ENCODE measurements at places on chromosomes 2 and 18.
A peak's percentile ranks its signal among the peaks of the same experiment; 100 is the strongest.

DNA sequence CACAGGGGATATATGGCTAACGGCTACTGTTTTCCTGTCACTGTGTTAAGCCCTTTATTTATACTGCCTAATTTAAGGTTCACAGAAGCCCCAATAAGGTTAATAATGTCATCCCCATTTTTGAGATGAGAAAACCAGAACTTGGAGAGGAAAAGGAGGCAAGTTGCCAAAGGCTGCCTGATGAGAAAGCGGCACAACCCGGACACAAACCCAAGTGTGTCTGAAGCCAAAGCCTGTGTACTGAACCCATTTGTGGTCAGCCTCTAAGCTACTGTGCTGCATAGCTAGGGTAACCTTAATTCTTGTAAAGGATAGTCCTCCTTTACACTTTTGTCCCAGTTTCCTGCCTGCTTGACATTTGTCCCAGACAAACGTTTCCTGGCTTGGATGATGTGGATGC lies 954.7 kb upstream of the FANCL start:
- no peak for DNase-seq

GRCh38 chr2:119683074-119683712 lies 4.2 kb downstream of the TMEM177 start:
- DNase-seq, result no peak

DNA sequence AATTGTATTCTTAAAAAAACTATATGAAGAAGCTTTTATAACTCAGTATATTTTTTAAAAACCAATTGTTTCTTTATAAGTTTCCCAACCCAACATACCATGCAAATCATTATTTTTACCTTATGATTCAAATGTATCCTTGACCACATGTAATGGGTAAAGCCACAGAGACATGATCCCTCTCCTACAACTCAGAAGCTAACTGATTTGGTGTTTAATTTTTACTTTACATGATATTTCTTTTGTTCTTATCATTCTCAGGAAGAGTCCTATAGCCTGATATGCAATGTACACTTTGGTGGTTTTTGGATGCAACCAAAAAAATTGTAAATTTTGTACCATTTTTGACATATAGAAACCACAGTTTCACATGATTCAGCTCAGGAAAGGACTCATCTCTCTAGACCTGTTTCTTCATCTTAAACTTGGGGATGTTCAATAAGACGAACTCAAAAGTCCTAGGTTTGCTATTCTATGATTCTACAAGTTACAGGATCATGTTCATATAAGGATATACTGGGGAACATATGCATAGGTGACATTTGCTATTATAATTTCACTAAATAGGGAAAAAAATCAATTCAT lies 85.2 kb upstream of the RBBP8 start:
- DNase-seq, result no peak

DNA sequence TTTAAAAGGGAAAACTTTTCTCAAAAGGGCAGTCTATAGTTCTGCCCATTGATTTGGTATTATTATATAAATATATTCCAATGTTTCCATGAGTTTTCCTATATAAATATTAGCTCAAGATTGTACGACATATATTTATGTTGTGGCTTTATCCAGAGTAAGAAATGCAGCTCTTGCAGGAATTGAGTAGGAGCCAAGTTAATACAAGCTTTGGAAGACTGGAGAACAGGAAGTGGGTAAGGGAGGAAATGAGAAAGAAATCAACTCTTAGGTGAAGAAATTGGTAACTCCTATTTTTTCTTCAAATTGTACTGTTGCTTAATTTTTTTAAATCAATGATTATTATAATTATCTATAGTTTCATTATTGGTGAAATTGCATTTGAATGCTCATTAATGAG lies 105.4 kb upstream of the FAM117B start:
- DNase-seq, result no peak

DNA sequence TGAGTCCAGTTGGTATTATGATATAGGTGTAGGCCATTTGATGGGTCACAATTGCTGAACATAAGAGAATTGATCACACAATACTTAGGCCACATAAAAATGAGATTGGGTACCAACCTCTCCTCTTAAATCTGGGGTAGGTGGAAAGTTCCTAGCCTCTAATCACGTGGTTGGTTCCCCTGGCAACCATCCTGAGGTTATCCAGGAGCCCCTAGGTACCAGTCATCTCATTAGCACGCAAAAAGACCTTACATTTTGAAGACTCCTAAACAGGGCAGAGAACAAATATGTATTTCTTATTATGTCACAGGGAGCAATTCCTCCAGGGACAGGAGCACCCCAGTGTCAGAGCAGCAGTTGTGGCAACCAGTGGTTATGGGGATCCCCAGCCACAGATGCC lies 12.7 kb upstream of the SELENOI start:
- no peak for DNase-seq

GRCh38 chr2:213185147-213185822 lies 33.9 kb upstream of the IKZF2 start:
- DNase-seq, result no peak

DNA sequence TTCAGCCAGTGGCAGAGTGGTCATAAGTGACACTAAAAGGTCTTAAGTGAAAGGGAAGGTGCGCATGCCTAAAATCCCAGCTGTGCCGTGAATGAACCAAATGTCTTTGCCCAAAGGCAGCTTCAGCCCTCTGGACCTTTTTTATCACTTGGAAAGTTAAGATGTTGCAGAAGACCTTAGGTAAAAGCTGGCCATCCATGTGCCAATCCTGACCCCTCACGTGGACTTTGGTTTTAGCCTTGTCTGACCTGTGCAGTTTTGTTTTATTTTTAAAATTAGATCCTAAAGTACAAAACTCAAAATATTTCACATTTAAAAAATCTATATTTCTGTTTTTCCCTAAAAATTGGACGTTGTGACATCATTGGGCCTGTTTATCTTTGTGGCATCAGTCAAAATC lies 429.5 kb downstream of the STK39 start:
- no peak for DNase-seq

DNA sequence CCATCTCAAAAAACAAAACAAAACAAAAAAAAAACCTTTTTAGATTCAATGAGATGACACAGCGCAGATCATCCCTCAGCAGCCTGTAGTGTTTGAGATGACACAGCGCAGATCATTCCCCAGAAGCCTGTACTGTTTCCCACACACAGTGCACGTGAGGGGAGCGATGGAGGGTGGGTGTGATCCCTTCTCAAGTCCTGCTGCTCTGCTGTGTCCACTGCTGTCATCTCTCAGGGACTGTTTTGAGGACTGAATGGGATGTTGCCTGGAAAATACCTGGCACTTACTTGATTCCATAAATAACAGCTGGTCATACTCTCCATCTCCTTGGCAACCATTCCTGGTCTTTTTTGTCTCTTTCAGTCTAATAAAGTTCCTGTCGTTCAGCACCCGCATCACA lies 25.7 kb downstream of the TGOLN2 start:
- no peak for DNase-seq

GRCh38 chr2:41399437-41400087 lies 648.3 kb upstream of the PKDCC start:
- no peak for DNase-seq

GRCh38 chr2:227280895-227281294 lies 44.2 kb upstream of the MFF start:
- no peak for DNase-seq

DNA sequence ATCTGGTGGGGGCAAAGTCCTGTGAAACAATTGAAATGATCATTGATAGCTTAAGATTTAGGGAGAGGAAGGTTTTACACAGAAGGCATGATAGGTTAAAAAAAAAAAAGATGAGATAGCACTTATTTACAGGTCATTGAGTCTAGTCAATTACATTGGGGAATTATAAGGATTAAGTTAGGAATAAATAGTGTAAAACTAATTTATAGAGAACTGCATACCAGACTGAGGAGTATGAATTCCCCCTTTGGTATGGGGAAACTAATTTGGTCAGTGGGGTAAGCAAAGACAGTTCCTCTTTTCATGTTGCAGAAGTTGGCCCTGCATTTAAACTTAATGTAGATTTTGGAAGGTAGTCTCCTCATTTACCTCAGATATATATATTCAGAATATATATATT lies 10.8 kb downstream of the GLS start:
- DNase-seq, result peak; percentile 49

- DNase-seq, result no peak
Measured at GRCh38 chr18:24031318-24031717, 16.8 kb downstream of the TTC39C start.

- DNase-seq, result no peak
Measured at GRCh38 chr2:232026910-232027309, 65.4 kb downstream of the DIS3L2 start.

GRCh38 chr2:13480057-13480456 lies 763.3 kb downstream of the TRIB2 start:
- no peak for DNase-seq

- no peak for DNase-seq
Measured at GRCh38 chr2:5316001-5316490, 376.1 kb upstream of the SOX11 start.

DNA sequence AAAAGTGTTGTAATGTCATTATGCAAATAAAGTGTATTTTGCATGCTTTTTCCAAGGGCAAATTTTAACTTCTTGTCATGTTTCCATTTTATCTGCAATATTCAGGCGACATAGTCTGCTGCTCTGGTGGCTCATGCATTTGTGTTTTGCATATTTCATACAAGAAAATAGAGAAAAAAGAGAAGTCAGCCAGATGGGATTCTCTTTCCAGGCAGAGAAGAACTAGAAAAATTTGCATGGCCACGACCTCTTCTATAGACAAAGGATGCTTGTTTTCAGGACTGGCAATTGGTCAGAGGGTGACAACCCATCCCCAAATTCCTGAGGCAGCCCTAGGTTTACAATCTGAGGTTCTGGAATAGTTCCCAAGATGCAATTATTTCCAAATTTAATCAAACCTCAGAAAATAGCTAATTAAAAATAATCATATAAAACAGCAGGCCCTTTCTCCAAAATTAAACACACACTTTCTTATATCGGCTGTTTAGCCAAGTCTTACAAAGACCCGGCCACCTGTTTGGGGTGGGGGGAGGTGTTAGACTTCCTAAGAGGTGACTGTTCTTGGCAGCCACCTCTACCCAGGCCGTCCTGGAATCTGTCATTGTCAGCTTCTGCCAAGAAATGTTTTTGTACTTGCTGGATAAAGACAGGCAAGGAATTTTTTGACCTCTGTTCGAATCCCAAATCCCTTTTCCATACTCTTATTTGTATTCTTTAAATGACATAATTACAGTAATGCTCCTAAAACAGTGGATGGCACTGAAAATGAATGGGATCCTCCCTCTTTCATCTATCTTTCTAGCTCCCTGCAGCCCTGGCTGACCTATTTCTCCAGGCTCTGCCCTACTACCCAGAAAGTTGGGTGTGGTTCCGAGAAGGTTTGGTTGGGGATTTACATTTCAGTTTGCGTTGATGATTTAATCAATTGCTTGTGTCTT lies 20.8 kb upstream of the SOS1 start:
- DNase-seq, result peak; percentile 91

GRCh38 chr2:29847886-29848285 lies 73.5 kb downstream of the ALK start:
- DNase-seq, result no peak

DNA sequence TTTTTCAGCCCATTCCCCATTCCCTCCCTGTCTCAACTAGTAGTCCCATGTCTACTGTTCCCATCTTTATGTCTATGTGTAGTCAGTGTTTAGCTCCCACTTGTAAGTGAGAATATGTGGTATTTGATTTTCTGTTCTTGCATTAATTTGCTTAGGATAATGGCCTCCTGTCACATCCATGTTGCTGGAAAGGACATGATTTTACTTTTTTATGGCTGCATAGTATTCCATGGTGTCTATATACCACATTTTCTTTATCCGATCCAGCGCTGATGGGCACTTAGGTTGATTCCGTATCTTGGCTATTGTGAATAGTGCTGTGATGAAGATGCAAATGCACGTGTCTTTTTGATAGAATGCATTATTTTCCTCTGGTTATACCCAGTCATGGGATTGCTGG lies 21.7 kb upstream of the ITGA6 start:
- no peak for DNase-seq

GRCh38 chr2:79977792-79978191 lies 326.8 kb downstream of the LRRTM1 start:
- DNase-seq, result no peak

GRCh38 chr2:37868866-37869265 lies 56.2 kb upstream of the RMDN2 start:
- no peak for DNase-seq

- peak; percentile 65 for DNase-seq
Measured at GRCh38 chr2:211035548-211036185, 479.3 kb downstream of the CPS1 start.

- DNase-seq, result no peak
Measured at GRCh38 chr2:124524155-124524915, 499.2 kb downstream of the CNTNAP5 start.

DNA sequence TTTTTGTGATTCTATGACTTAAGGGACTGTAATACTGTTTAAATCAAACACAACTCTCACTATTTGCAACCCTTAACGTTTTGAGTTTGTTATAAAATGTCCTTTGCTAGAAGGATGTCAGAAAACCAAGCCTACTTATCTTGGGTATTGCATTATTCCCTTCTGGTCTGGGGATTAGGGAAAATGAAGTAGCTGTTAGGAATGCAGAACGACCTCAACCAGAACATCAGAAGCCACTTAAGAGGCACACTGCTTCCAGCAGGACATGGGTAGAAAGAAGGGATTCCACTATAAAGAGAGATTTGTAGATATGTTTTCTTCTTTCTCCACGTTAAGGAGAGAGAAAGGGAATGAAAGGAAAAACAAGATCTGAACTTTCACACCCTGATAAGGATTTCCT lies 101.2 kb downstream of the SETBP1 start:
- no peak for DNase-seq

DNA sequence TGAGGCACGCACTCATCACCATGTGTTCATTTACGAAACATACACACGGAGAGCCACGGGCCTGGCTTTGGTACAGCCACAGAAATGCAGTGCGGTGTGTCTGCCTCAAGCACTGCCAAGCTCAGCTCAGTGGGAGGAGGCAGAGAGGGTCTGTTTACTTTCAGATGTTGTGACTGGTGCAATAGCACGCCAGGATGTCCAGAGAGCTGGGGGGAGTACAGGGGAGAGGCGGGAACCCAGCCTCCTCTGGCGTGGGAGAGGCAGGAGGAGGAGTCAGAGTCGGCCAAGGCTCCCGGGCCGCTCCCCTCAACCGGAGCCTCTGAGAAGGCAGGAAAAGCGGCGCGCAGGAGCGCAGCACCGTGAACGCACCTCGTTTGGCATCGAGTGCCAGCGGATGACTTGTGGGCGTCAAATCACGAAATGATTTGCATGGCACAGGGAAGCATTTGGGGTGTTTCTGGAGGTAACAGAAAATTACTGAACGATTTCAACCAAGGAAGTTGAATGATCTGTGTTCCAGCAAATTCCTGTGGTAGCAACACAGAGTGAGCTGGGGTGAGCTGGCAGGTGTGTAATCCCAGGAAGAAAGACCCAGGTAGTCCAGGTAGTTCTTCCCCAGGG lies 143.0 kb downstream of the ZNF516 start:
- no peak for DNase-seq

DNA sequence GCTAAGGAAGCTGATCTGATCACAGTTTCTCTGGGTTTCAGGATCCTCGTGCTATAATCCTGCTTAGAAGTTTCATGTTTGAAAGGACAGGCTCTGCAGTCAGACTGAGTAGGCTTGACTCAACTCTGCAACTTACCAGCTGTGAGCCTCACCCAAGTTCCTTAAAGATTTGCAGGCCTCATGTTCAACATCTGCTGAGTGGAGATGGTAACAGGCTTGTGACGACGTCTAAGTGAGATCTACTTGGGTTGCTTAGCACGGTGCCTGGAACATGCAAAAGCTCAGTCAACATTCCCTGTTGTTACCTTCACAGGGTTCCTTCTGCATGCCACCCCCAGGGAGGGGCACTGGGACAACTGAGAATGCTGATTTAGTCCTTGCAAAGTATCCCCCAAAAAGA lies 164.2 kb downstream of the C1D start:
- no peak for DNase-seq

Measured in NAMALWA (cell line).